ENCODE measurements at places on chromosomes 12 and 14.

- no peak for DNase-seq
Measured at GRCh38 chr12:118526255-118527095, 150.1 kb downstream of the SUDS3 start.

- no peak for DNase-seq
Measured at GRCh38 chr12:19260135-19260534, 130.6 kb downstream of the PLEKHA5 start.

DNA sequence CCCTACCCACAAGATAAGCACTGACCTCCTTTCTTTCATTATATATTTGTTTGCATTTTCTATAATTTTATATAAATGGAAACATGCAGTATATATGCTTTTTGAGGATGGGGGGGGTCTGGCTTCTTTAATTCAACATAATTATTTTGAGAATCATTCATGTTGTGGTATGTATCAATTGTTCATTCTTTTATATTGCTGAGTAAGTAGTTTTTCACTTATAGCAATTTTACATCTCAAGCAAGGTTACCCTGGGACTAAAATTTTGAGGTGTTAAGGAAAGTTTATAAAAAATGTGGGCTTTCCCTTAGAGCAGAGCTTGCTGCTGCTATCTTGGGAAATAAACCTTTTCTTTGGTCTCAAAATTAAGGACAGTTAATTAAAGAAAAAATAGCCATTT is 89.9 kb upstream of the EGLN3 start:
- no peak for DNase-seq

DNA sequence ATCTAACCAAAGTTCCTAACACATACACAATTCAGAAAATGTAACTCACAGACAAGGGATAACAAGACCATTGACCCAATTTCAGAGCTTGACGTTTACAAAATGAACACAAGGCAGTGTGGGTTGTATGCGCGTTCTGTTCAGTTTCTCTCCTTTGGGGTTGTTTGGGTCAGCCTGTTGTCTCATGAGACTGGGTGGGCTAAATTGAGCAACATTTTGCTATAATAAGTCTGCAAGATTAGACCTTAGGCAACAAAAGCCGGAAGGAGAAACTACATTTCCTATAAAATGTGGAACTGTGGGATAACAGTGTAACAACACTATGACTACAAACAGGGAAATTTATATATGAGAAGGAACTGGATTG is 18.8 kb upstream of the LTA4H start:
- no peak for DNase-seq

DNA sequence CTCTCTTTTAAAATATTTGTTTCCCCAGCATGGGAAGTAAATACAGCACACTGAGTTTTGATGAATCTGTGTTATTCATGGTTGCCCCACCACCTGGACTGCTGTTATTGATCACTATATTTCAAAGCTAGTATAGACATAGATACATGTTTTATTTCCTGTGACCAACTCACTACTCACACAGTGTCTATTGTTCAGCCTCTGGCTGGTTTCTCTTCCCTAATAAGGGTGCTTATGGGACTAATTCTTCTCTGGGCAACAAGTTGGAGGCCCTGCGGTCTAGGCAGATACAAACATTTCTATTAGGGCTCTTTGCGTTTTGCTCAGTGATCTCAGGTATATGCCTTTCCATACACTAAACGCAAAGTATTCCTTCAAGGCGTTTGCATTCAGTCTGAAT is 1191.0 kb upstream of the TMEM132C start:
- DNase-seq = no peak

- DNase-seq = no peak
Measured at GRCh38 chr12:5031958-5032357, 11.7 kb upstream of the KCNA5 start.

GRCh38 chr14:38762845-38763244 is 340.2 kb downstream of the SEC23A start:
- no peak for DNase-seq
